ENCODE measurements at places on chromosomes 6 and 20. TPM values are rescaled to one million over a fixed set of nuclear protein-coding genes. Genes with fewer than 3 reads are reported as not detected.

ADGRF5 gene
- total RNA-seq: 502 TPM

MLIP gene
- total RNA-seq: 2.9 TPM

CLPSL1 gene
- not detected for total RNA-seq

MAPK13 gene
- 5.8 TPM for total RNA-seq

CDYL gene
- 23.3 TPM for total RNA-seq

SEL1L2 gene
- total RNA-seq: not detected

DNA sequence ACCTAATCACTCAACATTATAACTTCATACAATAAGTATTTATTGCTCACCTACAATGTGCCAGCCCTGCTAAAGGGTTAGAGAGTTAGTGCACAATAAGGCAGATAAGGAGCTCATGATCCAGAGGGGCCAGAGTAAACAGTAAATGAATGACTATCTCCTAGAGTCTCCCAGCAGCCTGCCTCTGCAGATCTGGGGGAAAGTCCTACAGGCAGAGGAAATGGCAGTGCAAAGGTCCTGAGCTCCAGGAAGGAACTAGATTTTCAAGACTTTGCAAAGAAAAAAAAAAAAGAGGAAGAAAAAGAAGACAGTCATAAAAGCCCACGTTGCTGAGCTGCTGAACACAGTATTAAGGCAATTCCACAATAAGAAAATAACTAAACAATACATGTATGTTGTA lies 160.1 kb downstream of the SIM1 start:
- no peak for DNase-seq

- no peak for DNase-seq
Measured at GRCh38 chr20:64139199-64140060, 24.8 kb upstream of the MYT1 start.

DNA sequence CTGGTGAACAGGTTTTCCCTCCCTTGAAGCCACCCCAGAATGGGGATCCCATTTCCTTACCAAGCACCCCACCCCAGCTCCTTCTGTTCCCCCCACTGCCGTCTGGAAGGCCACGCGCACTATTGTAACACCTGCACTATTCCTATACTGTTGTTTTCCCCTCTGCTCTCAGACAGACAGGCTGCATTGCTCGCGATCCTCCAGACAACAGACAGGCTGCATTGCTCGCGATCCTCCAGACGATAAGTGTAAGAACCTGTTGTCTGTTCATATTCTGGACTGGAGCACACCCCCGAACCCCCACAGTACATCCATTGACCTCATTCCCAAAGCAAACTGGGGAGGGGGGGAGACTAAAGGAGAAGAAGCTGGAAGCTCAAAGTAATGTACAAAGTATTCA lies 72.7 kb downstream of the LY86 start:
- no peak for DNase-seq

DNA sequence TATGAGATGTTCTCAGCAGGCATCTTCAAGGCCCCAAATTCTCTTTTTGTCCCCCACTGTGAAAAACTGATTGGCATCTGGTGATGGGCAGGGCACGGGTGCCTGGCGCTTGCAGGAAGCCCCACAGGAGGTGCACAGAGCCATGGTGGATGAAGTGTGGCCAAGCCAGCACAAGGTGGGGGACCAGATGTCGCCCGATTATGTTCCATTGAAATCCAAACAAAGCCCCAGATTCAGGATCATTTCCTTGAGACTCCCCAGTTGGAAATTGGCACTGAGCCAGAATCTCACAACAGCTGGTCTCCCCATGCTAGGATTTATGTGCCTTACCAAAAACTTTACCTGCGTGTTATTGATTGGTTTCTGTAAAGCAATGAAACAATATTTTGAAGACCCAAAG lies 186.1 kb downstream of the ADAT2 start:
- DNase-seq: no peak

DNA sequence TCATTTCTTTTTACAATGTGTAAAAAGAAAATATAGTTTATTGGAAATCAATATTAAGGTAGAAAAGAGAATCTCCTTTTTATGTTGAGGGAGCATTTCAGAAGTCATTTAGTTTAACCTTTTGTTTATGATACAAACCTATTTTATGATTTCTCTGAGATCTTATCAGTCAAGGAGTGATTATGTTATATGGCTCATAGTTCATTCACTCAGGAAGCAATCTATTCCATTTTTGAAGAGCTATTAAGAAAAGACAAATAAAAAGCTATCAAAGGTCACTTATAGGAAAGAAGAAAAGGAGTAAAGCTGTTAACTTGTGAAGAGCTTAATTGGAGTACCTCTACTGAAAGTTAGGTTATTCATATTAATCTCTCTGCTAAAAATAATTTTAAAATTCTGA lies 526.6 kb upstream of the JAG1 start:
- no peak for DNase-seq

DNA sequence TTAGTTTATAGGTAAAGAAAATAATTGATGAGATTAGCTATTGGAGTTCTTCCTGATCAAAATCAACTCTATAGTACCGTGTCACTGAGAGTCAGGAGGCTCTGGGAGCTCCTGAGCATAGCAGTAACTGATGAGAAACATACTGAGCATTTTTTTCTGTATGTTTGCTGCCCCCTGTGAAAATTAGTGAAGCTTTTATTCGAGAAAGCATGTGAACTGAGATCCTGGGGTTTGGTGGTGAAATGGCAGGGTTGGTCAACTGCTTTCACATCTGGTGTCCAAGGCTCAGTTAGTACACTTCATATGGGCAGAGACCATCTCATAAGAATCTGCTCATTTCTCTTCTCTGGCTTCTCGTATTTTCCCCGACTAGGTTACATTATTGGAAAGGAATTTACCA lies 4.1 kb upstream of the ABT1 start:
- no peak for DNase-seq

- no peak for DNase-seq
Measured at GRCh38 chr20:40521962-40522361, 167.1 kb downstream of the MAFB start.

GRCh38 chr6:160188773-160189172 lies 67.2 kb downstream of the SLC22A1 start:
- no peak for DNase-seq

GRCh38 chr20:45449528-45449927 lies 20.0 kb upstream of the WFDC2 start:
- DNase-seq: no peak

GRCh38 chr6:105402090-105402938 lies 568 bp downstream of the PREP start:
- no peak for DNase-seq

- DNase-seq: no peak
Measured at GRCh38 chr6:35833536-35833935, 28.4 kb downstream of the LHFPL5 start.

- DNase-seq: no peak
Measured at GRCh38 chr20:59159493-59160376, 3.9 kb upstream of the ZNF831 start.

- no peak for DNase-seq
Measured at GRCh38 chr6:118523216-118523615, 24.9 kb upstream of the PLN start.

DNA sequence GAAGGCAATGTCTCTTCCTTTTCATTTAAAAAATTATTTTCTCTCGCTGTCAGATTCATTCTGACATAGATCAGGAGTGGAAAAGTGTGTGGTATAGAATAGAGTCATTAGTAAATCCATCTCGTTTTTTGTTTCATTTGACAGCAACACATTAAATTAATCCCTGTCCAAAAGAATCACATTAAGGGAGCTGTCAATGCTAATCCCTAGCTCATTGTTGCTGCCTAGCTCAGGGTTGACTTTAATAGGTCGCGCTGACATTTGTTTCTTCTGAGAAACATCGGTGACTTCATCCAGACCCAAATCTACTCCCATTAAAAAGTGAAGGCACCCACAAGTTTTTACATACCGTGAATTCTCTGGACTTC lies 25.4 kb upstream of the MAP3K7 start:
- DNase-seq: no peak

- no peak for DNase-seq
Measured at GRCh38 chr6:158230967-158231550, 62.9 kb downstream of the GTF2H5 start.

GRCh38 chr6:53541900-53542299 lies 3.0 kb downstream of the GCLC start:
- DNase-seq: no peak

GRCh38 chr20:24870881-24871280 lies 78.2 kb upstream of the CST7 start:
- no peak for DNase-seq

DNA sequence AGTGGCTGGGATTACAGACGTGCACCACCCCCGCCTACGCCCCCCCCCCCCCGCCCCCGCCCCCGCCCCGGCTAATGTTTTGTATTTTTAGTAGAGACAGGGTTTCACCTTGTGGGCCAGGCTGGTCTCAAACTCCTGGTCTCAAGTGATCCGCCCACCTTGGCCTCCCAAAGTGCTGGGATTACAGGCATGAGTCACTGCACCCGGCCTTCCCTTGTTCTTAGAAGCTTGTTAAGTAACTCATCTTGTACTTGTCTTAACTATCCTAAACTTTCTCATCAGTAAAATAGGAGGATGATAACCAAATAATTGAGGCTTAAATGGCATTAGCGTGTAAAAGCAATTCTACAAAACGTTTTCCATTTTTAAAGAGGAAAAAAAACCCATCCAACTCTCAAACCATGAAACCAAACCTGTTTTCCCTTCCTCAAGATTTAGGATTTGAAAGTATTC lies 4.2 kb downstream of the CDYL start:
- no peak for DNase-seq

DNA sequence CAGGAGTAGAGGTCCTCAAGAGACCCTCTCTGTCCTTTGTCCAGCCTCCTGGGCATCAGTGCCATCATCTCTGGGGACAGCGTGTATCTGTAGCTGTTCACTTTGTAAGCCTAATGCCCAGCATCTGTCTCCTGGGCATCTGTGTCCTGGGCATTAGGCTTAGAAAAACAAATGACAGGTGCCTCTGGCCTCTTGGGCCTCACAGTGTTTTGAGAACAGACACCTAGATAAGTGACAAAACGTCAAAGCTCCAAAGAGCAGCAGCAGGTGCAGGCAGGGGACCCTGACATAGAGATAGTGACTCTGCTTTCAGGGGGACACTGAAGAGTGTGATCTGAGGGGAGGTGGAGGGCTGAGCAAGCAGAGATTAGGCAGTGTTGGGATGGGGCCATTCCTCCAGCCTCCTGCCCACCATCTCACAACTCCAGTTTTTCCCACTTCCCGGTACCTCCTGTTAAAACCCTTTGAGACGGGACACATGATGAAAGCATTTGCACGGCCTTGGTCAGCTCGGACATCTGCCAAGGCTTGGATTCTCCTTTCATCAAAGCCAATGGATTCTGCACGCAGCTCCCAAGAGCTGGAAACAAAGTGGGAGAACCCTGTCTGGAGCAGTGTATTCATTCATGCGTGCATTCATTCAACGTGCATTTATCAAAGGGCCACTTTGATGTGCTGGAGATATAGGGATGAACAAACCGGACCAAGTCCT lies 55.5 kb upstream of the CD93 start:
- no peak for DNase-seq

- no peak for DNase-seq
Measured at GRCh38 chr6:159056003-159056402, 11.2 kb upstream of the TAGAP start.

DNA sequence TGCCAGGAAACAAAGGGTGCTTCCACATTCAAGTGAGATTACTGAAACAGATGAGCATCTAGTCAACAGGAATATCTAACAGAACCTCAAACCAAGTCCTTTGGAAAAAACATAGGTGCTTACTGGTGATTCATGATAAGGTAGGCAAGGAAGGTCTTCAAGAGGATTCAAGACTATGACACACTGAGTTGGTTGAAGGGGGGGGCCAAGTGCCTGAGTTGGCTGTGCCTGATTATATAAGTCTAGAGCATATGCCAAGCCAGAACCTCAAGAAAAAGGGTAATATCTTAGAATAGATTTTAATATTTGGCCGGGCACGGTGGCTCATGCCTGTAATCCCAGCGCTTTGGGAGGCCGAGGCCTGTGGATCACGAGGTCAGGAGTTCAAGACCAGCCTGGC lies 63.7 kb downstream of the LYRM4 start:
- DNase-seq: no peak

DNA sequence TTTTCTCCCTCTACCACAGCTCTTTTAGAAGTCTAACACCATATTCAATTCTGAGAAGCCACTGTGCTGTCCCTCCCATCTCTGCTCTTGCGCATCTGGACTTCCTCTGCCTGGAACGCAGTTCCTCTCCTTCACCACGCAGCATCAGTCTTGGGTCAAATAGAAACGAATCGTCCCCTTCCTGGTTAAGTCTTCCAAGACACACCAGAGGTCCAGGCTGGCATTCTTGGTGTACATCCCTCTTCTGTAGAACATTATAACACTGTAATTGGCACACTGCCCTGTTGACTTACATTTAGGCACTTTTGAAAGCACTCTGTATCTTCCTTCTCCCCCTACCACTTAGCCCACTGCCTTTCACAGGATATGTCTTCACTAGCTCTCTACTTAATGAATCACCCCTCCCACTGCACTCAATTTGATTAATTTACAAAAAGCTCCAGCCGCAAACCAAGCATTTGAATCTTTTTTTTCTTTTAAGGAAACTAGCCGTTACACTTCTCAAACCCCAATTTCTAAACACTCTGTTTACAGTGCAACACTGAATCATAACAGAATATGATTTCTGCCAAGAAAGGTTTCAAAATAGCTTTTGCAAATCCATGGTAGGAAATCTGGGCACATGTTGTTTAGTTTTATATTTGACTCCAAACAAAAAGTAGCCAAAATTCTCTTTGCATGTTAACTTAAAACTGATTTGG lies 140.8 kb upstream of the CARMIL1 start:
- DNase-seq: peak; percentile 70

GRCh38 chr6:169719117-169719516 lies 5.2 kb downstream of the PHF10 start:
- DNase-seq: no peak

- no peak for DNase-seq
Measured at GRCh38 chr6:17957086-17957485, 30.3 kb downstream of the KIF13A start.

DNA sequence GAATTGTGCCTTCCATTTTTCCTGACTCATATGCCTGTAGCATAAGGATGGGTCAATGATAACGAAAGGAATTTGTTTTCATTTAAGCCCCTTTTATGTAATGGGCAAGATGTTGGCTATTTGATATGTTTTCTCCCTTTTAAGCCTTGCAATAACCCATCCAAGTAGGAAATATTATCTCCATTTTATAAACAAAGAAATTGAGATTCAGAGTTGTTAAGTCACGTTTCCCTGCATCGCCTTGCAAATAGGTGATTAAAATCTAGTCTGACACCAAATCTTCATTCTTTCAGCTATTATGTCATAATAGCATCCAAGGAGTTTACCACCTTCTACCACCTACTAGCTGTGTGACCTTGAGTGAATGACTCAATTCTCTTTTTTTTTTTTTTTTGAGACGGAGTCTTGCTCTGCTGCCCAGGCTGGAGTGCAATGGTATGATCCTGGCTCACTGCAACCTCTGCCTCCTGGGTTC lies 7.0 kb downstream of the HNF4A start:
- no peak for DNase-seq

- DNase-seq: no peak
Measured at GRCh38 chr6:139028215-139028657, 309 bp upstream of the ABRACL start.

GRCh38 chr6:2810092-2810671 lies 31.5 kb downstream of the SERPINB1 start:
- no peak for DNase-seq
